Aorta (tissue), 5 donors: ENCODE measurements at places on chromosomes 11 and 22.

DNA sequence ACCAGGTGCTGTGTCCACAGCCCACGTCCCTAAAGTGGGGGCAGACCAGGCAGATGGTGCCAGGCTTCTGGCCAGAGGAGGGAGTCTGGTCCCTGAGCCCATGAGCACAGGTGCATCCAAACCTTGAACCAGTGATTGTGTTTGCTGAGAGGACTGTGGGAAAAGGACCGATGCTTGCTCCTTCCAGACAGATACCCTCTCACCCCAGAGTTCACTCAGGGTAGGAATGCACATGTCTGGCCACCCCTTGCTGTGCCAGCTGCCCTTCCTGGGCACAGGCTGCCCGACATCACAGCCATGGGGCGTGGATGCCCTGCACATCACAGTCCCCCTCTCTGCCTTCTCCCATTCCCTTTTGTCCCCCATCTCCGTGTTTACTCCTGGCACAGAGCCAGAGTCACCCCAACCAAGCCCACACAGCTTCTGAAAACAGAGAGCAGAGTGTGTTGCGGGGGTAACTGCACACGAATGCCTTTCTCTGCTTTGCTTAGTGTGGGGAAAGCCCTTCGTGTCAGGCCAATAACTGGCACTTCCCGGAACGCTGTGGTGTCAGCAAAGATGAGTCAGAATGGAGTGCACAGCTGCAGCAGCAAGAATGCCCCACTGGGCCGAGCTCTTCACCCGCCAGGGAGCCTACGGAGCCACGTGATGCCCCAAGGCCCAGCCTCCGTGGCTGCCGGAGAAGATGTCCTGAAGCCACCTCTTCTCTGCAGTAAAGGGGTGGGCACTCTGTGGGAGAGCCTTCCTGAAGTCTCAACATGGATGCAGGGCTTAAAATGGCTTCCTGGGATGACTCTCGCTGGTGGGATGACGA is 7.6 kb downstream of the CARS1 start:
- peak; percentile 93 for DNase-seq

DNA sequence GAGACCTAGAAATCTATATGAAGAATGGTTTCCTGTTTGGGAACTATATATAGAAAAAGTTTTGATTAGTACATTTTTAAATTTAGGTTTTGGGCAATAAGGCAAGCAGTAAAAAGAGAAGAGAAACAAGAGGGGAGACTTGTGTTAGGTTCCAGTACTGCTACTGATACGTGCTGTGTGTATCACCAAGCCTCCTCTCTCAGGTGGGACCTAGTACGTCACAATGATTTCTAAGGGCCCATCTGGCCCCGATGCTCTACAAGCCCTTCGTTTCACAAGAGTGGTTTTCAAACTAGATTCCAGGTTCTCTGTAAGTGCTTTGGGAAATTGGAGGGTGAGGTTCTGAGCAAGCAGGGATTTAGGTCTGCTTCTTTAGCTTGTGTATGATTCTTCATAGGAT is 39.2 kb downstream of the USP35 start:
- DNase-seq = no peak

- DNase-seq = no peak
Measured at GRCh38 chr22:24500277-24500820, 5.2 kb downstream of the UPB1 start.

DNA sequence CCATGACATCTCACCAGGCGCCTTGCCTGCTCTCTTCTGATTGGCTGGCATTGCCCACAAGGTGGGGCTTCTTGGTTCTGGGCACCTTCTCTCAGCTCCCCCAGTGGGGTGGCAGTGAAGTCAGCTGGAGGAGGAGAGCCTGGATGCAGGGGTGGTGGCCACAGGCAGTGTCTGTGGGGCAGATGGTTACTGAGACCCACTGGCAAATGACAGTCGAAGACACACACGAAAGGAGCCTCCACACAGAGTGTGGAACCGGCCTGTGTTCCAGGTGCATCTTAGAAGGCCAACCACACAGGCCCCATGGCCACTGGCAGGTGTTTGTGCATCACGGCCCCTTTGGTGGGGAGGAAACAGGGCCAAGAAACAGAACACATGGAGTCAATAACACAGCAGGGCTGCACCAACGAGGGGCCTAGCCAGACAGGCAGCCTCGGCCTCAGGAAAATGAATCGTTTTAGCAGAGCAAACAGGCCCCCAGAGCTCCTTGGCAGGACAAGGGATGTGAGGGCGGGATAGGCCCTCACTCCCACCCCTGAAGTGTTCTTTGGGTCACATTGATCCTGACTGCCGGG is 683.4 kb downstream of the TBC1D22A start:
- peak; percentile 25 for DNase-seq

DNA sequence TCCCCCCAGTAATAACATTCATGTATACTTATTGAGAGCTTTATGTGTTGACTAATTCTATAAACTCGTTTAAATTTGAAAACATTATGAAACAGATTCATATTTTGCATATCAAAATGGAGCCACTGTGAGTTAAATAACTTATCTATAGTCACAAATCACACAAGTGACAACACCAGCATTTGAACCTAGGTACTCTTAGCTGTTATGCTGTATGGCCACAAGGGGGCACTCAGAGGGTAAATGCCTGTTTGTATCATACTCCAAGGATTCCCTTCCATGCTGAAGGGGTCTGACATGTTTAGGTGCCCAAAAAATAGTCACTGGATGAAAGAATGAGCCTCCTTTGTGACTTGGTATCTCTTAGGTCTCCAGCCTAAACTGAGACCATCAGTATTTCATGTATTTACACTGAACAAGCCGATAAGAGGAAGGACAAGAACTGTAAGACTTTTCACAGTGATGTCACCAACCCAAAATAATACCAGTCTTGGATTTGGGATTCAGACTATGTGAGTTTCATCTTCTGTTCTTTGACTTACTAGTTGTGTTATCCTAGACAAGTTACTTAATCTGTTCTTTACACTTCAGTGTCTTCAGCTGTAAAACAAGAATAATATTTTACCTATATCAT is 12.2 kb upstream of the OR52D1 start:
- DNase-seq = no peak

DNA sequence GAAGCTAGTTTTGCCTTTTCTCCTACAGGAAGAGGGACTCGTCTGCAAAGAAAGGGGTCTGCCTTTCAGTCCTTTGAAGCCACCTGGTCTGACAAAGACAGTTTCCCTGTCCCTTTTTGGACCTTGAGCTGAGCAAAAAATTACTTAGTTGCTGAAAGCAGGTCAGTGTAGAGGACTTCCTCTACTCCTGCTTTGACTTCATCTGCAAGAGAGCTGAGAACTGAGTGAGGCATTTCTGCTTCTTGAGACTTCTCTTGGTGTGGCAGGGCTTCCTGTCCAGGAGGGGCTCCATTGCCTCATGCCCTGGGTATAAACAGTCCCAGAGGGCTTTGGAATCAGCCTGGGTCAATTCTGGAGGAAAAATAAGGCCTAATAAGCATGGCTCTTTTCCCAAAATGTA is 73.1 kb downstream of the ZNRF3 start:
- DNase-seq = no peak

- no peak for DNase-seq
Measured at GRCh38 chr11:104846216-104846615, 52.0 kb downstream of the CASP12 start.

- no peak for DNase-seq
Measured at GRCh38 chr11:11806074-11806473, 35.7 kb upstream of the USP47 start.

DNA sequence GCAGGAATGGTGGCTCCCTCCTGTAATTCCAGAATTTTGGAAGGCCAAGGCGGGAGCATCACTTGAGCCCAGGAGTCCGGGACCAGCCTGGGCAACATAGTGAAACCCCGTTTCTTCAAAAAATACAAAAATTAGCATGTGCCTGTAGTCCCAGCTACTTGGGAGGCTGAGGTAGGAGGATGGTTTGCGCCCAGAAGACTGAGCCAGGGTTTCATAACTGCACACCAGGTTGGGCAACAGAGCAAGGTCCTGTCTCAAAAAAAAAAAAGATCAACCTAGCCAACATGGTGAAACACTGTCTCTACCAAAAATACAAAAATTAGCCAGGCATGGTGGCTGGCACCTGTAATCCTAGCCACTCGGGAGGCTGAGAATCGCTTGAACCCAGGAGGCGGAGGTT is 6.4 kb downstream of the A4GALT start:
- no peak for DNase-seq
